ENCODE measurements at places on chromosomes 12 and 14.

- no peak for DNase-seq
Observed at GRCh38 chr12:46887870-46888269, 62.1 kb upstream of the SLC38A4 start.

GRCh38 chr12:124520265-124520701 is 47.1 kb downstream of the NCOR2 start:
- DNase-seq, result no peak

DNA sequence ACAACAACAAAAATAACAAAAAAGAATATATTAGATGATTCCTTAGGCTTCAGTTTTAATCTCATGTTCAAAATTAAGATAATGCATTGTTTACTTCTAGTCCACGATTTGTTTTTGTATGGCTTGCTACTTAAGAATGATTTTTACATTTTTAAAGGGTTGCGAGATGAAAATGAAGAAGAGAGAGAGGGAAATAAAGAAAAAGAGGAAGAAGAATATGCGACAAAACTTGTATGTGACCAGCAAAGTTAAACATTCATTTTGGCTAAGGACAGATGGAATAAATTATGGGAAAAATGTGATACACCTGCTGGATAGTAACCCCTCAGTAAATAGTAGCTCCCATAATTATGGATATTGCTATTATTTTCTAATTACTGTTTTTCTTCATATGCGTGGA is 1.2 kb upstream of the GIT2 start:
- DNase-seq, result no peak

GRCh38 chr12:5094986-5095385 is 51.3 kb downstream of the KCNA5 start:
- no peak for DNase-seq

Measured in iPS DF 6.9 (cell line).